Muscle of leg (tissue), 16 donors: ENCODE measurements at places on chromosomes 13 and 19. TPM values are rescaled to one million over a fixed set of nuclear protein-coding genes. Genes with fewer than 3 reads are reported as not detected.

DNA sequence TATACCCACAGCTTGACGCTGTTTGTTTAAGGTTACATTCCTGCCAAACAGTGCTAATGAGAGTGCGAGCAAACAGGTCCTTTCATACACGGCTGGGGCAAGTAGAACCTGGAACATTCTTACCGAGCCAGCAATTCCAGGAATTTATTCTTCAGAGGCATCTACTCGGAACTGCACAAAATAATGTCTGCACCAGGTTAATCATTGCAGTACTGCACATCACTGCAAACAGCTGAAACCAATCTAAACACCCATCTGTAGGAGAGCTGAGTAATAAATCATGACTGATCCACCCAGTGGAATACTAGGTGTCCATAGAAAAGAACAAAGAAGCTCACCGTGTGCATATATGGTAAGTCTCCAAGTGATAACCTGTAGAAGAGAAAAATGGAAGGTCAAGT lies 1.2 kb upstream of the ZNF579 start:
- H3K36me3 ChIP-seq = peaks cover 13% of the 10 kb centered on the region
- no peak for DNase-seq
- no peaks in the 10 kb centered on the region for H3K27me3 ChIP-seq
- no peak overlapping the region for H3K27ac ChIP-seq
- no peak overlapping the region for H3K4me3 ChIP-seq

- H3K36me3 ChIP-seq = no peaks in the 10 kb centered on the region
- no peaks in the 10 kb centered on the region for H3K4me1 ChIP-seq
- no peak overlapping the region for H3K27ac ChIP-seq
- H3K4me3 ChIP-seq = no peak overlapping the region
- no peak for DNase-seq
Measured at GRCh38 chr13:110012102-110012739, 225.8 kb upstream of the IRS2 start.

DNA sequence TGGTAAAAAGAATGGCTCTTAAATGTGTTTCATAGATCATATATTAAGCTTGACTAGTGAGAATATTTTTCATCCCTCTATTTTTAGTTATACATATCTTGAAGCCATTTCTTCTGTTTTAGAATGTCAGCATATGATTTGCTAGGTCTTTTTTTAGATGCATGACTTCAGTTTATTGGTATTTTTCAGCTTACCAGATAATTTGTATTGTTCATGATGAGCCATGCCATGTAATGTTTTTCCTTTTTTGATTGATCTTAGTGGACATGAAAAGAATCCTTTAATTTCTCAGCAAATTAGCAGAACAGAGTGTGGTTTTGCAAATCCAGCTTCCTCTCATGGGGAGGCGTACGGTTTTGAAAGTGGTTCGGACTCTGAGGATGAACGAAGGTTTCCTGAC lies 168.5 kb downstream of the LMO7 start:
- peaks cover 8% of the 10 kb centered on the region for H3K36me3 ChIP-seq
- peaks cover 2% of the 10 kb centered on the region for H3K4me1 ChIP-seq
- DNase-seq = no peak
- H3K4me3 ChIP-seq = no peak overlapping the region
- no peaks in the 10 kb centered on the region for H3K27me3 ChIP-seq

GRCh38 chr13:43303033-43303729 lies 279.8 kb downstream of the DNAJC15 start:
- H3K27ac ChIP-seq = peak overlapping the region; percentile 78
- H3K4me3 ChIP-seq = no peak overlapping the region
- DNase-seq = peak; percentile 95
- peaks cover 56% of the 10 kb centered on the region for H3K4me1 ChIP-seq

DNA sequence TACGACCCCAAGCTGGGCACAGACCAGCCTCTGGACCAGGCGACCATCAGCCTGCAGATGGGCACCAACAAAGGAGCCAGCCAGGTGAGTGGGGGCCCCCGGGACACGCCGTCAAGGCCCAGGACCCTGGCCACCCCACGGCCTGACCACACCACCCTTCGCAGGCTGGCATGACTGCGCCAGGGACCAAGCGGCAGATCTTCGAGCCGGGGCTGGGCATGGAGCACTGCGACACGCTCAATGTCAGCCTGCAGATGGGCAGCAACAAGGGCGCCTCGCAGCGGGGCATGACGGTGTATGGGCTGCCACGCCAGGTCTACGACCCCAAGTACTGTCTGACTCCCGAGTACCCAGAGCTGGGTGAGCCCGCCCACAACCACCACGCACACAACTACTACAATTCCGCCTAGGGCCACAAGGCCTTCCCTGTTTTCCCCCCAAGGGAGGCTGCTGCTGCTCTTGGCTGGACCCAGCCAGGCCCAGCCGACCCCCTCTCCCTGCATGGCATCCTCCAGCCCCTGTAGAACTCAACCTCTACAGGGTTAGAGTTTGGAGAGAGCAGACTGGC lies 9.6 kb downstream of the ELOF1 start:
- H3K4me3 ChIP-seq = no peak overlapping the region
- no peak for DNase-seq
- peaks cover 28% of the 10 kb centered on the region for H3K36me3 ChIP-seq
- no peak overlapping the region for H3K27ac ChIP-seq
- no peaks in the 10 kb centered on the region for H3K27me3 ChIP-seq

DNA sequence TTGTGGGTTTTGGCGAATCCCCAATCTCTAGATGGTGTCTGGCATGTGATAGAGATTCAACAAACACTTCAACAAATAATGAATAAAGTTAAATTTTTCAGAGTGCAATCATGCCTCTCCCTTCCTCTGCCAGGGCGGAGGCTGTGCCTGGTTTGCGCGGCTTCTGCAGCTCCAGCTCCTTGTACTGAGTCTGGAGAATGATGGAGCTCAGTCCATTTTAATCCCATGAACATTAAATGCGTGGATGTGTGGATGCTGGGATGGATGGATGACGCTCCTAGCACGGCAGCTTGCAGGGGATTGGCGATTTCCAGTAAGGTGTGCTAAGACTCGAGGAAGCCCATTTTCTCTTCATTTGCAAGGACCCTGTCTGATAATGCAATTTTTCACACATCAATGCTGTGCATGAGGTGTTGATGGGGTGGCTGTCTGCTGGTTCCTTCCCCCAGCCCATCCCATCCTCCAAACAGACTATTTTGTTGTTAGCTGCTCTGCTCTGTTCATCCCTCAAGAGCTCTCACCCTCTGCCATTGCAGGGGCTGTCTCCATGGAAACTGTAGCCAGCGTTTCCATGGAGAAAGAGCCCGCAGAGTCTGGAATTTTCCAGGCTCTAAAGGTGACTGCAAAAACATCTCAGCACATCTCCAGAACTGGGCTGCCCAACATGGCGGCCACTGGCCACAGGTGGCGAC lies 92.6 kb upstream of the PEG3 start:
- H3K4me1 ChIP-seq = no peaks in the 10 kb centered on the region
- DNase-seq = no peak
- no peak overlapping the region for H3K4me3 ChIP-seq

GRCh38 chr13:43877326-43877725 lies 2.2 kb downstream of the CCDC122 start:
- peaks cover 9% of the 10 kb centered on the region for H3K4me1 ChIP-seq
- H3K36me3 ChIP-seq = no peaks in the 10 kb centered on the region
- no peak overlapping the region for H3K4me3 ChIP-seq
- no peak for DNase-seq

DNA sequence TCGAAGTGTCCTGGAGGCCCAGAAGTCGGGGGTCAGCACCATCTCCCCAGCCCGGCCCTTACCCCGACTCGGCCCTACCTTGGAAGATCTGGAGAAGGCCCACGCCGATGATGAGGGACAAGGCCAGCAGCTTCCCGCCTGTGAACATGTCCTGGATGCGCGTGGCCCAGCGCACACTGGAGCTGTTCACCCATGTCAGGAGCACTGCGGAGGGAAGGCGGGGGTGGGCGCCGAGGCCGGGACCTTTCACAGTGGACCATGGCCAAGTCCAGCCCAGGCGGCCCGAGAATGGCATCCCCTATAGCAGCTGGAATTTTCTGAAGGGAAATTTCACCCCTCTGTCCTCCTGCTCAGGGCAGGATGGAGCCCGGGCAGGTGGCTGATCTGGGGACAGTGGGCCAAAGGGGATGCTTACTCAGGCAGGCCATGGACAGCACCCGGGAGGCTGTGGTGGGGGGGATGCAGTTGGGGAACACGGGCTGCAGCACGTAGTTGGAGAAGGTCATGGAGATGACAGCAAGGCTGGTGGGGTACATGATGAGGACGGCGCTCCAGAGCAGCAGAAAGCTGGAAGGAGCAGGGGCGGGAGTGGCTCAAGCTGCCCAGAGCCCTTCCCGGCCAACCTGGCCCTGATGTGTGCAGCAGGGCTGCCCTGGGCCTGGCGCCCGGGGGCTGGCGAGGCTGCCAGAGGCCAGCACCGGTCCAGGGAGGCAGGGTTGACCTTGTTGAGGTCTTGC lies 13.0 kb downstream of the SLC7A10 start:
- H3K4me1 ChIP-seq = peaks cover 42% of the 10 kb centered on the region
- H3K36me3 ChIP-seq = peaks cover 5% of the 10 kb centered on the region
- H3K27me3 ChIP-seq = no peaks in the 10 kb centered on the region

DCT gene
- total RNA-seq = 0.18 TPM
